ENCODE measurements at places on chromosomes 13 and 19.

DNA sequence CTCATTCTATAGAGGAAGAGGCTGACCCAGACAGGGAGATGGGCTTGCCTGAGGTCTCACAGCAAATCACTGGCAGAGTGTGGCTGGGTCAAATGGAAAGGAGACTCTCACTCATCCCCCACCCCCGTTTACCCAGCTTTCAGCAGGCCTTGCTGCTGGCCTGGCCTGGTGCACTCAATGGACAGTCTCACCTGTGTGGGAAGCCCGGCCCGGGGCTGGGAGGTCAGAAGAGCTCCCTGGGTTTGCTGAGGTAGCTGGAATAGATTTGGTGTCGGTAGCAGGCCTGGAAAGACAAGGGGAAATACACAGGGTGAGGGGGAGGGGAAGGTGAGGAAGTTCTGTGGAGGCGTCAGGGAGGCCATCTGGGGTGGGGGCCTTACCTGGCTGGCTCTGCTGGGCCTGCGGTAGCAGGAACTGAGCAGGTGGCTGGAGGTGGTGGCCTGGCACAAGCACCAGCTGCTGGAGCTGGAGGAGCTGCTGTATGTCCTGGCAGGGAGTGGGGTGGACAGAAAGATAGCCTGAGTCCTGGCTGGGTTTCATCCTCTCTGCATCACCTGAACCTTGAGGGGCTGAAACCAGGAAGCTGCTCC lies 23.5 kb downstream of the ZNF574 start:
- no peak for DNase-seq

GRCh38 chr13:90835826-90836225 lies 511.7 kb upstream of the MIR17HG start:
- DNase-seq, result no peak

DNA sequence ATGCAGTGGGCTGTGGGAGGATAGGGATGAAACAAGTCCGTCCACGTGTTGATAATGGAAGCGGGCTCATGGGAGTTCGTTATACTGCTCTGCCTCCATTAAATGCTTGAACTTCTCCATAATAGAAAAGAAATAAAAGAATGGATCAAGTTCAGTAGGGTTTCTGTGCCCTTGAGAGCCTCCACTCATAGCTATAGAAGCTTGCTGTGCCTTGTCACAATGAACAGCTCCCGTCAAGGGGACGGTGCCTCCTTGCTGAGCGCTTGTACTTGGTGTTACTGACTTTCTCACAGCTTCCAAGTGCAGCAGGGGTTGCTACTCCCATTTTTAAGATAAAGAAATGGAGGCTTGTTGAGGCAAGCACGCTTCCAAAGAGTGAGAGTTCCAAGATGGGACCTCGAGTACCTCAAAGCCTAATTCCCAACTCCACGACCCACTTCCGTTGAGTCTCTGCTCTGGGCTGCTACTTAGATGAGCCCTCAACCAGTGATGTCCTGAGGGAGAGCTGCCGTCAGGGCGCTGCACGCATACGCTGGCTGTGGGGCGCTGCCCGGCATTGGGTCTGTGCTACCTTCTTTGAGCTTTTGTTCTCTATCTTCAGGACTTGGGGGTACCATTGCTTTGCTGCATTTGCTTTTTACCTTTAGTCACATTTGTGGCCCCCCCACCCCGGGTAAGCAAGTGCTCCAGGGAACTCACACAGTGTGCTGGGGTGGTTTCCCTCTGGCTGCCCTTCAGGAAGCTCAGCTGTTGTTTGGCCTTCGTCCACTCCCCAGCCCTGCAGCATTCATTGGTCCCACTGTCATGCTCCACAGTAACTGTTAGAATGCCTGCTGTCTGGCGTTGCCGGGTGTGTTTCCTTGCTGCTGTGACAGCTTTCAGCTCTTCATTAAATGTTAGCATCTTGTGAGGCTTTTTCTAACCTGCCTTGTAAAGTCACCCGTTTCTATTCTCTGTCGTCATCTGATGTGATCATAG lies 9.5 kb downstream of the SNRNP70 start:
- DNase-seq, result no peak

DNA sequence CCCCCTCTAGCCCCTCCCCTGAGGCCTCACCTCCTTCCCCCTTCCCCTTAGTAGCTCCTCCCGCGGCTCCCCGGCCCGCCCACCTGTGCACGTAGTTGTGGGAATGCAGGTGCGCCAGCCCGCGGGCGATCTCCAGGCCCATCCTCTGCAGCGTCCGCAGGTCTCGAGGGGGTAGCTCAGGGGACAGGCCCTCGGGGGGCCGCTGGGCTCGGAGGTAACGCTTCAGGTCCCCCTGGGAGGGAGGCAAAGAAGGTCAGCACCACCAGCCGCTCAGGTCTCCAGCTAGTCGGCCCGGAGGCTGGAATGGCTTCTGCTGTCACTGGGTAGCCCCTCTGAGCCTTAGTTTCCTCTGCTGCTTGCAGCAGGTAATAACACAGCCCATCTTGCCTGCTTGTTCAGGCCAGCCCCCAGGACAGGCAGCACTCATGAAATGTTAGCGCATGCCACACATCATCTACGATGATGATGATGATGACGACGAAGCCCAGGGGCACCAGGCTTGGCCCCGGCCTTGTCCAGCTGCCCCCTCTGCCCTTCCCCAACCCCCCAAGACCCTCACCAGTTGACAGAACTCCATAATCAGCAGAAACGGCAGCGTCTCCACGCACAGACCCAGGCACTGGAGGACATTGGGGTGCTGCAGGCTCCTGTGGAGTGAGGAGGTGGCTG lies 9.2 kb downstream of the LMTK3 start:
- no peak for DNase-seq

DNA sequence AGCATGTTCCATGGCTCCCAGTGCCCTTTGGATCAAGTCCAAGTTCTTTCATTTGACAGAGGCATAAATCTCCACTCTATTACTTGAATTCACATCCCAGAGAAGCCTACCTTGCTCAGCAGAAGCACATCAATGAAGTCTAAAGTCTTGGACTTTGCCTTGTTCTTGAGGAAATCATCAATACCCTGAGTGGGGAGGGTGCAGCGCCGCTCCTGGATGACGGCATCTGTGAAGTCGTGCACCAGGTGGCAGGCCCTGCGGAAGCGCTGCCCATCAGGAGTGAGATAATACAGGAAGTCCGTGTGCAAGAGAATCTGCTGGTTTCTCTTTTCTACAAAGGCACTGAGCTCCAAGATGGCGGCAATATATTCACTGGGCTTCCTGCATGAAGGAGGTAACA lies 10.6 kb downstream of the CYP4F11 start:
- DNase-seq, result no peak

DNA sequence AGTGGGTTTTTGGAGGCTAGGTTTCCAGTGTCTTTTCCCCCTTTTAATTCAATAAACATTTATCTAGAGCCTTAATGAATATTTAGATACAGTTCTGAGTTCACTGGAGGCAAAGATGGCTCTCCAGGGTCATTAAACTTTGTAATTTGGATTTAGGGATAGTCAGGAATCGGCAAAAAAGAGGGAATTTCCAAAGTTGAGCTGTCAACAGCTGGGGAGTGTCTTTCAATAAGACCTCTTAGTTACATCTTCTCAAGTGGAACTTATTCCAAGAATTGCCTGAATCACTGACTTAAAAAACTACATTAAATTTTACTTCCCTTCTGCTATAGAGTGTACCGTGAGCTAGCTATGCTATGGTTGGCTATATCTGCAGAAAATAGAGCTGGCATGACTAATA lies 2.0 kb downstream of the LRCH1 start:
- no peak for DNase-seq

- DNase-seq, result no peak
Observed at GRCh38 chr13:36124236-36124822, 6.9 kb downstream of the DCLK1 start.

DNA sequence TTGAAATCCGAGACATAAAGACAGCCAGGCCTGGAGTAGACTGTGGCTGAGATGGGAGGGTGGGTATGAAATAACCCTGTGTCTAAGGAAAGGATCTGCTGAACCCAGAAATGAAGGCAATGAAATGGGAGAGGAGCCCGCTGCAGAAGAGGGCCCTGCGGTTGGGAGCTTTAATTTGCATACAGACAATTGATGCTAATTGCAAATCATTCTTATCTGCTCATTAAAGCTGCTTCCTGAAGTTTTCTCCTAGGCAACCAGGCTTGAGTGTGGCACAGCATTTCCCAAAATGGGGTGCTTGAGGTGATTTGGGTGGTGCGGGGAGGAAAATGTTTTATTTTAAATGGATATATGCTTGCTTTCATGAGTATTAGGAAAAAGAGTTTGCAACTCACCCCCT lies 55.4 kb downstream of the DPF1 start:
- DNase-seq, result no peak

- DNase-seq, result peak; percentile 58
Observed at GRCh38 chr19:45404557-45405434, at the start of gene PPP1R13L. Gene PPP1R13L (minus strand): TSS chr19:45405069. CDS start chr19:45398318, 6,751 bp downstream.

DNA sequence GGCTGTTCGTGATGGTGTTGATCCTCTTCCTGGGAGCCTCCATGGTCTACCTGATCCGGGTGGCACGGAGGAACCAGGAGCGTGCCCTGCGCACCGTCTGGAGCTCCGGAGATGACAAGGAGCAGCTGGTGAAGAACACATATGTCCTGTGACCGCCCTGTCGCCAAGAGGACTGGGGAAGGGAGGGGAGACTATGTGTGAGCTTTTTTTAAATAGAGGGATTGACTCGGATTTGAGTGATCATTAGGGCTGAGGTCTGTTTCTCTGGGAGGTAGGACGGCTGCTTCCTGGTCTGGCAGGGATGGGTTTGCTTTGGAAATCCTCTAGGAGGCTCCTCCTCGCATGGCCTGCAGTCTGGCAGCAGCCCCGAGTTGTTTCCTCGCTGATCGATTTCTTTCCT lies 12.2 kb upstream of the C19orf33 start:
- DNase-seq, result no peak
